HT1080 (cell line): ENCODE measurements at places on chromosomes 6 and 20.
A peak's percentile ranks its signal among the peaks of the same experiment; 100 is the strongest.

- DNase-seq = no peak
Observed at GRCh38 chr6:11275598-11275997, 43.1 kb upstream of the NEDD9 start.

- peak; percentile 83 for DNase-seq
Observed at GRCh38 chr6:132060591-132060990, 109.4 kb upstream of the CCN2 start.

DNA sequence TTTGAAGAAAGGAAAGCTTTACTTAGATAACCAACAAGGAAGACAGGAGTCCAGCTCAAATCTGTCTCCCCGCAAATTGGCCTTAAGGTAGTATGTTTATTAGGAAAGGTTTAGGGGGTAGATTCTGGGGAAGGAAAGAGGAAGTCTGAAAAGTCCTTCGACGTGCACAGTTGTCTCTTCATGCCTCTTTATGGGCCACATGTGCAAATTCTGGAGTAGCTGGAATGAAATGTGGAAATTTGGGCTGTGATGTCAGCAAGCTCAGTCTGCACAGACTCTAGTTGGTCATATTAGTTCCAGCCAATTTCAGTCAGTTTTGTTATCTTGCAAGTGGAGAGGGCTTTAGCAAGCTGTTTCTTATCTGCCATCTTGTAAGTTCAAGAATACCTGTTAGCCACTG lies 50.1 kb downstream of the NUP153 start:
- no peak for DNase-seq

GRCh38 chr6:17542243-17542642 lies 57.9 kb upstream of the FAM8A1 start:
- no peak for DNase-seq

- DNase-seq = no peak
Observed at GRCh38 chr6:137708481-137708880, 158.6 kb upstream of the TNFAIP3 start.

- DNase-seq = no peak
Observed at GRCh38 chr20:36318166-36318565, 12.0 kb downstream of the DLGAP4 start.

DNA sequence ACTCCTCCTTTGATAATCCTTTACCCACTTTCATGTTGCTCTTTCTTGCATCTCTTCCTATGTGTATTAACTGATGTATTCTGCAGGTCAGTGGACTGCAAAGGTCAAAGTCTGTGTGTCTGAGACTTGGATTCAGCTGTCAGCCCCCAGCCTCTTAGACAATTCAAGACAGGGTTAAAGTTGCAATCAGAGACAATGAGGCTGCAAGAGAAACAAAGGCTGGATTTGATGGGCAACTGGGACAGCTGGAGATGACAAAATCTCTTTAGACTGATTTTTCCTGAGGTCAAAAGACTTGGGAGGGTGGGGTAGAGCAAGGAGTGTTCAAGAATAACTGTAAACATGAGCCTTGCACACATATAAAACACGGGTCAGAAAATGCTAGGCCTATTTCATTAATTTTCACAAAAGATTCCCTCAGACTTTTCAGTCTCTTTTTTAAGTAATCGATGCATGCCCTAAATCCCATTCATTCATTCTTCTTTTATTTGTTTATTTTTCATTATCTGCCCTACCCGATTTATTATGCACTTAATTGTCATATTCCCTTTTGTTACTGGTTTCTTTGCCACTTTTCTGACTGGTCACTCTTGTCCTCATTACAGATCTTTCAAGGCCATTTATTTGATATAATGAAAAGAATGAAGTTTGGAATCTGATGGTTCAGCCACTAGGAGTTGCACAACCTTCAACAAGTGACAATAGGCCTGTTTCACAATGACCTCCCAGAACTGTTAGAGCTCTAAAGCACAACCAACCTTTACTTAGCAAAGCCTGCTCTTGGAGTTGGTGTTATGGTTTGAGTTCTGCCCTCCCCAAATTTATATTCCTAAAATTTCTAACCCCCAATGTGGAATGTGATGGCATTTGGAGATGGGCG lies 33.8 kb upstream of the AKAP12 start:
- no peak for DNase-seq

DNA sequence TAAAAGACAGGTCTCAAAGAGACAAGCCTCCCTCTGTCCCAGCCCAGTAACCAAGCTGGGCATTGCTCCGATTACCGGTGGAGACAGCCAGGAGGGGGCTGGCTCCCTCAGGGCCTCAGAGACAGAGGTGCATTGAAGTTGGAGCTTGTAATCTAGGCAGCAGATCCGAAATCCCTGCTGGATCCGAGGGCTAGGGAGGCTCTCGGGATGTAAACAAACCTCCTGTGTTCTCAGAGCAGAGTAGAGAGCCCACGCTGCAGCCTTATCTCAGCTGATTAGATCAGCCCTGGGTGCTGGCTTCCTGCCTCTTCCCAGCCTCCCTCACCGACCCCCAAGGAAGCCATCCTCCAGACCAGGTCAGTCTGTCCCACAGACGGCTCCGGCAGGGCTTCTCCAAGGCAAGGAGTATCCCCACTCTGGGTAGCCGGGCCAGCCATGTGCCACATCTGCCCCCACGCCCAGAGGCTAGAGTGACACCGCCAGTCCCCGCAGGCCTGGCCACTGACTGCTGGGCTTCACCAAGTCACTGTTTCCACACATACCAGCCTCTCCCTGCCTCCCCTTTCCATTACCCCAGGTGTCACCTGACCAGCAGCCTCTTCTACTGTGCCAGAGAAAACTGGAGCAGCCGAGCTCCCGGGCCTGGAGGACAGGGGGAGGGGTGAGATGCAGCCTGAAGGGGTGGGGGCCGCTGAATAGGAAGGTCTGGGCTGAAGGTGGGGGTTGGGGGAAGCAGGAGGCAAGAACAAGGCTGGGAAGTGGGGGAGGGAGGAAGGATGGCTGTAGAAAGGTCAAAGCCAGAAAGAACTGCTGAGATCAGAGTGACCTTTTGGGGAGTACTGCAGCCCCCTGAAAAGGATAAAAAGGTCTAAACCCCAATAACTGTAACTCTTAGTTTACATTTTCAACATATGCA lies 6.0 kb downstream of the SDC4 start:
- no peak for DNase-seq
